Breast epithelium (tissue), 4 donors: ENCODE measurements at places on chromosomes 3 and 15. TPM values are rescaled to one million over a fixed set of nuclear protein-coding genes. Genes with fewer than 3 reads are reported as not detected.

Gene SPINK8
- total RNA-seq, result not detected

- no peak for DNase-seq
- peaks cover 17% of the 10 kb centered on the region for H3K4me1 ChIP-seq
- H3K27me3 ChIP-seq, result no peaks in the 10 kb centered on the region
These were observed 478.7 kb downstream of the RBMS3 start for GRCh38 chr3:29759411-29760225.

DNA sequence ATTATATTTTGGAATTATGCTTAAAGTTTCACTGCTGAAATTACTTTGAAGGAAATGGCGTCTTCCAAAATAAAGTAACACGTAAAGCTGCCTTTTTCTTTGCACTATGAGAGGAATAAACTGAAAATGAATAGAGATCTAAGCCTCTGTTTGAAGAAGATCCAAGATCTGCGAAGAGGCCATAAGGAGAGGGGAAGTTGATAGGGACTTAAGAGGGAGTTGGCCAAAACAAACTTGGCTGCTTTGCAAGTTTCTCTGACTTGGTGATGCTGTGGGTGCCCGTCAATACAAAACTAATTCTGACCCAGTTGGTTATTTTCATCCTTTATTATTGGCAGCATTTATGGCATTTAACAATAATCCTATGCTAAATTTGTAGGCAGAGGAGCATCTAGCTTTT lies 190.2 kb upstream of the GBE1 start:
- H3K4me3 ChIP-seq, result no peak overlapping the region
- H3K36me3 ChIP-seq, result no peaks in the 10 kb centered on the region
- no peak for DNase-seq
- no peaks in the 10 kb centered on the region for H3K4me1 ChIP-seq

Gene DCLK3
- not detected for total RNA-seq

Gene CPN2
- total RNA-seq, result 0.16 TPM

Gene NPAP1
- total RNA-seq, result not detected

- H3K4me1 ChIP-seq, result no peaks in the 10 kb centered on the region
- H3K4me3 ChIP-seq, result no peak overlapping the region
- H3K36me3 ChIP-seq, result no peaks in the 10 kb centered on the region
- no peaks in the 10 kb centered on the region for H3K27me3 ChIP-seq
- no peak for DNase-seq
These were observed 54.1 kb downstream of the NFKBIZ start for GRCh38 chr3:101903451-101903871.

DNA sequence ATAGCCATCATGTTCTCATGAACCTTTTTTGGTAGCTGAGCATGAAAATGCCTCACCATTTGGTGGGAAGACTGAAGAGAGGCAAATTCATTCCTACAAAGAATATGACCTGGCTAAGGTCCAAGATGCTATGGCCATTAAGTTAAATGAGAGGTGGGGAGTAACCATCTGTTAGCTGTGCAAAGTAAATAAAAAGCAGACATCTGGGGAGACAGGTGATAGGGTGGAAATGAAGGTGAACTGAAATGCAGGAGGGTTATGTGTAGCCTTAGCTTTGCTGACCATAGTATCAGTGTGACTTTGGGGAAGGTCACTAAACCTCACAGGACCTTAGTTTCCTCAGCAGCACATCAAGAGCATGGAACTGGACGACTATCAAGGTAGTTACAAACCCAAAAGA lies 111.0 kb upstream of the STRIT1 start:
- H3K27me3 ChIP-seq, result no peaks in the 10 kb centered on the region
- H3K27ac ChIP-seq, result no peak overlapping the region
- no peaks in the 10 kb centered on the region for H3K4me1 ChIP-seq
- no peak overlapping the region for H3K4me3 ChIP-seq
- H3K36me3 ChIP-seq, result no peaks in the 10 kb centered on the region

GRCh38 chr3:27022096-27022761 lies 347.0 kb downstream of the NEK10 start:
- no peaks in the 10 kb centered on the region for H3K36me3 ChIP-seq
- no peak overlapping the region for H3K27ac ChIP-seq
- DNase-seq, result no peak
- no peak overlapping the region for H3K4me3 ChIP-seq
- no peaks in the 10 kb centered on the region for H3K27me3 ChIP-seq
- H3K4me1 ChIP-seq, result no peaks in the 10 kb centered on the region
